ENCODE measurements at places on chromosomes 2 and 18.

DNA sequence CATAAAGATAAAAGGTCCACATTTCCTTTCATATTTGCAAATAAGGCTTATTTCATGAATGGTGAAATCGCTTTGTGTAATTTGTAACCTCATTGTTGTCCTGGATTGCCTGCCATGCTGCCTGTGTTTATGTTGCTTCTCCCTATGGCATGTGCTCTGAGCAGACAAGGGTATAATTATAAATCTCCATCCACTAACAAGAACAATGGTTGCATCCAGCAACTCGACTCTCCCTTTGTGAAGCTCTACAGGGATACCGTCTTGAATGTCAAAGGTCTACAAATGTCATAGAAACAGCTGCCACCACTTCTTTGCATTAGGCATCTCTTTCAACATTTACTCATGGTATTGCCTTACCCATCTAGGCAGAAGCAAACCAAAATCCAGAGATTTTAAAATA, 209.6 kb downstream of the SLC8A1 start:
- peak; percentile 41 for DNase-seq

- DNase-seq, result no peak
Observed at GRCh38 chr2:46164529-46165301, 132.5 kb upstream of the EPAS1 start.

DNA sequence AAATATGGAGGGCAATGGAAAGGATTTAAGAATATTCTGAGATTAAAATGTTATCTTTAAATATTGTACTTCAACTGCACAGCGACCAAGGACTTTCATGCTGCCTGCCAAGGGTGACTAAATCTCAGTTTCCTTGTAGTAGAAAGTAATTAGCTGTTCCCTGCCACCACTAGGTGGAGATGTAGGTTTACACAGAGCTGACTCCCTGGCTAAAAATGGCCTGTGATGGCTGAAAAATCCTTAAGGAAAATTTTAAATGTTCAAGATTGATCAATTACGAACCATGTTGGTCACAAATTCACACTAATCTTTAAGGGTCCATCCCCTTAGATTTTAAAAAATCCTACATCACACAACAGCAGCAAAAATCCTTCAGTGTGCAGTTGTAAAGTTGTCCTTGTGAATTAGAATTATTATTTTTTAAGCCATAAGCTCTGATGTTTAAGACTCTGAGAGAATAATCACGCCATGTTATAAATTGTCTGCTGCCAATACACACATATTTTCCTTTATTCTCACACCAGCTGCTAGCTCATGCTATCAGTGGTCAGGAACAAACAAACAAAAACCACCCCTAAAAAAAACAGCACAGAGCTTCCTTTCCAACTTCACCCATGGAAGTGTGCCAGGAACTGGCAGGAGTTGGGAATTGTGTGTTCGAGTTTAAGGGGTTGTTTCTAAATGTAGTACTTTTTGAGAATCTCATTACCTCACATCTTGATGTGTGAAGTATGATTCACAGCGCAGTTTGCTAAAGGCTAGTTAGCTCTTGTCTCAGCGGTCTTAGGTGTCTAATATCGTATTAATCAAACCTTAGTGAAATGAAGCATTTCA, 399.8 kb downstream of the TMEM182 start:
- DNase-seq, result no peak

- no peak for DNase-seq
Observed at GRCh38 chr18:75691483-75691882, 264.0 kb upstream of the SMIM21 start.

GRCh38 chr2:47631792-47632398, 151.1 kb upstream of the MSH6 start:
- no peak for DNase-seq

All from NCI-H2081 treated with DMSO at 0.1 percent for 48 hours (cell line).